ENCODE measurements at places on chromosomes 12 and 14. TPM values are rescaled to one million over a fixed set of nuclear protein-coding genes. Genes with fewer than 3 reads are reported as not detected.
A peak's percentile ranks its signal among the peaks of the same experiment; 100 is the strongest.

DNA sequence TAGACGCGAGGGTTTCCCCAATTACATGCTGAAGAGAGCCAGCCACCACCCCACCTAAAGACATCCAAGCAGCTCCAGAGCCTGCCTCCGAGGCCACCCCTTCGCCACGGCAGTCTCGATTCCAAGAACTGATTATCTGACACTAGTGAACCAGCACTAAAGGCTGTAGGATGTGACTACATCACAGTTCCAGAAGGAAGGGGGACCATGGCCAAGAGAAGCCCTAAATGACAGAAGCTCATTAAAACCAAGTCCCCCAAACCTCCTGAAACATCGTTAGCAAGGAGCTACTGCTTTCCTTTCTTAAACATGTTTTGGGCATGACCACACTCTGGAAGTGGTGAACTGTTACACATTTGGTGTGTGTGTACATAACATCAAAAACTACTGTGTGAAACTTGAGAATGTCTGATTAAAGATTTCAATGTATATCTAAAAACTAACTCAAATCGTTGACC lies 88.2 kb downstream of the DUSP16 start:
- no peak for DNase-seq

GRCh38 chr12:95738024-95738611 lies 52.4 kb downstream of the NTN4 start:
- DNase-seq, result no peak

- DNase-seq, result no peak
These were observed 11.6 kb downstream of the BMAL2 start for GRCh38 chr12:27344246-27344645.

AICDA gene
- total RNA-seq, result not detected

BLTP3B gene
- total RNA-seq, result 42.0 TPM

DNA sequence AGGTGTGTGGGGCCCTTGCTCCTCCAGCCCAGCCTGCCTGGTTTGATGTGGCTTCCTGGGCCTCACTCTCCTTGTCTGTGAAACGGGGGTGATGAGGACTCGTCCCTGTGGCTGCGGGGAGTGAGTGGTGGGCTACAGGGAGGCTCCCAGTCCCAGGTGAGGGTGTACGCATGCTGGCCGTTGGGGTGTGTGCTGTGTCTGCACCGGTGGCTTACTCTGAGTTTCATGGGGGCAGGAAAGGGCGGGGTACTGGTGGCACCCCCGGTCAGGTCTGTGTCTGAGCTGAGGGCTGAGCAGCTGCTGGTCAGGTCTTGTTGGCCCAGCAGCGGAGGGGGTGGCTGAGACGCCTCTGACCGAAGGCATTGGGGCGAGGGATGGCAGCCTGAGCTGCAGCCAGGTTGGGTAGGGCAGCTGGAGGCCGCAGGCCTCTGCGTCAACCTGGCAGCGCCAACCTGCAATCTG lies 11.2 kb downstream of the ULK1 start:
- no peak for DNase-seq

DNAJC22 gene
- not detected for total RNA-seq

GRCh38 chr12:69885658-69886057 lies 60.6 kb downstream of the MYRFL start:
- no peak for DNase-seq

ACOT6 gene
- not detected for total RNA-seq

DNA sequence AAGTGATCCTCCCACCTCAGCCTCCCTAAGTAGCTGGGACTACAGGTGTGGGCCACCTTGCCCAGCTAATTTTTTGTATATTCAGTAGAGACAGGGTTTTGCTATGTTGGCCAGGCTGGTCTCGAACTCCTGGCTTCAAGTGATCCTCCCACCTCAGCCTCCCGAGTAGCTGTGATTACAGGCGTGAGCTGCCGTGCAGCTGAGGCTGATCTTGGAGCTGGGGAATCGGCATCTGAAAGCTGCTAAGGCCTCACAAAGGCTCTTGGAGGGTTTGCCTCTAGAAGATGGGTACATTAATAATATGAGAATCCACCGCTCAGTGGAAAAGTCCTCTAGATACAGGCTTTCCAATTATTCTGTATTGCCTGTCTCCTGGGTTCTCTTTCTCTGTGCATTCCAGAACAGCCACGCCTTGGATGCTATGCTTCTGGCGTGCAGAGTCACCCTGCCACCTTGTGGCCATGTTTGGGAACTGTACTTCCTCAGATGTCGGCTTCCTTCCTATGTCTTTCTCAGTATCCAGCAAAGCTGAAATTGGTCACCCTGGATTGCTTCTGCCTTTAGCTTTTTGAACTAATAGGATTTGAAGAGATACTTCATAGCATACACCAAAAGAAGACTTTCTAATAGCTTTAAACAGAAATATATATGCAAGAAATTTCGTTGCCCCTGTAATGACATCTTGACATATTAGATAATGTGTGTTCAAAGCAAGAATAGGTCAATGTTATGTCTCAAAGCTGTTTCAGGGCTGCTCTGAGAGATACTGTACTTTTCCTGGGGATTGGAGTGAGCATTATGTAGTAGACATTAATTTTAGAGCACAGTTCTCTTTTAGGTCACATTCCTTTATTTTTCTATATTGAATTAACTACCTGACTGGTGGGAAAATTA lies 75.4 kb downstream of the SNAPC1 start:
- peak; percentile 67 for DNase-seq

SYCP3 gene
- total RNA-seq, result not detected

ATP6V1D gene
- total RNA-seq, result 28.5 TPM

- DNase-seq, result no peak
These were observed 86.1 kb upstream of the CPM start for GRCh38 chr12:69019082-69019481.

DNA sequence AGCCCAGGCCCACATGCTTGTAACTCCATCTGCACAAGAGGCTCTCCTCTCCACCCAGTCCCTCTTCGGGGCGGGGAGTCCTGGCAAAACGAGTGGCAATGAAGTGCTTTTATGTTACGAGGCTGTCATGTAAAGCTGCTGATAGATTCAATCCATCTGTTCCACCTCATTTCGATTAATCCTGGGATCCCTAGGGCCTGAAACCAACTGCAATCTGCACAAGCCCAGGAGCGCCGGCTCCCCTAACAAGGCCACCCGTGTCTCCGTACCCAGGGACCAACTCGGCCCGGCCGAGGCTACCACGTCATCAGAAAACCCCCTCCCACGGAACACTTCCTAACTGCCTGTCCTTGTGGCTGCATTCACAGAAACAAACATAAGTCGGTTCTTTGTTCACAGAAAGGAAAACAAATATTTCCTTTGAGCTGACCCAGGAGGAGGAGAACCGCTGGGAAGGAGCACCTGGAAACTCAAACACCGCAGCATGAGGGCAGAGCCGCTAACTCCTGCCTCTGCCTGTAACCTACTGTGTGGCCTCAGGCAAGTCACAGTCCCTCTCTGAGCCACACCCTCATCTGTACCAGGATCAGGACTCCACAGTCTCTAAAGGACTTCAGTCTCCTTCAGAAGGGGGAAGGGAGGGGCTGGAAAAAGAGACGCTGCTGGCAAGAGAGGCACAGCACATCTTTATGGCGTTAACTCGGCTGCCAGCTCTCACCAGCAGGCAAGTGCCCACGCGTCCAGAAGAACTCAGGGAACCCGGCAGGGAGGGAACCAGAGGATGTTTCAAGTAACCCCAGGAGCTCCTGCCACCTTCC lies 47.8 kb downstream of the CCDC88C start:
- DNase-seq, result no peak

GRCh38 chr14:70782361-70782760 lies 27.0 kb downstream of the MAP3K9 start:
- no peak for DNase-seq

DNA sequence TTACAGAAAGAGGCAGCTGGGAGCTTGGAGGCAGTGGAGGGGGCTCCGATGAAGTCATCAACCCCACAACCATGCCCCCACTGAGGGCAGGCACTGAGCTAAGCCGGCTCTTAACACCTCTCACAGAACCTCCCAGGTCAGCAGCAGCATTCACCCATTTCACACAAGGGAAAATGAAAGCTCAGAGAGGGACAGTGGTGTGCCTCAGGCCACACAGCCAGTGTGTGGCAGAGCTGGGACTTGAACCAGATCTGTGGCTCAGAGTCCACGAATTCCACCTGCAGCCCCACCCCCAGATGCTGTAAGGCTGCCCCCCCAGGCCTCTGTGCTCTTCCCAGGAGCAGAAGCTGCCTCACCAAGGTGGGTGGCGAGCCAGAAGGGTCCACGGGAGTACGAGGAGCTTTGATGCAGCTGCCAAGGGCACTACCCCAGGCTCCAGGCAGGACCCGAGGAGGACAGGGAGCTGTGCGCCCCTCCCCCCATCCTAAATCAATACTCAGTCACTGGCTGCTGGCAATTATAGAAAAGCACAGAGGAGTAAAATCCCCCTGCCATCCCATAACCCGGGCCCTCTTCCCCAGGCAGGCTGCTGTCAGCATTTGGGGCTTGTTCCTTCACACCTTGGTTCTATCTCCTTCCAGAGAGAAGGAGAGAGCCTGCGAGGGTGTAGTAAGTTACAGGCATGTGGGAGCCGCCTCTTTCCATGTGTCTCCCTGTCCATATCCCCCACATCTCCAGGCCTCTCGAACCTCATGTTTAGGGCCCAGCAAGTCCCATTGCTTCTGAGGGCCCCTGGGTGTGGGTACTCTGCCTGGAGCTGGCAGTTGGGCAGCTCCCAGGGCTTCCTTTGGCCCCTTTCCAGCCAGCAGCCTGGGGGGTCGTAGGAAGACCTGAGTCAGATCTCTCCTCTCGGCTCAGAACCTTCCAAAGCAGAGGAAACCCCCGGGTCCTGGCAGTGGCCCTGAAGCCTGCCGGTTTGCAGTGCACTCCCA lies 47.6 kb downstream of the FAM222A start:
- no peak for DNase-seq

DNA sequence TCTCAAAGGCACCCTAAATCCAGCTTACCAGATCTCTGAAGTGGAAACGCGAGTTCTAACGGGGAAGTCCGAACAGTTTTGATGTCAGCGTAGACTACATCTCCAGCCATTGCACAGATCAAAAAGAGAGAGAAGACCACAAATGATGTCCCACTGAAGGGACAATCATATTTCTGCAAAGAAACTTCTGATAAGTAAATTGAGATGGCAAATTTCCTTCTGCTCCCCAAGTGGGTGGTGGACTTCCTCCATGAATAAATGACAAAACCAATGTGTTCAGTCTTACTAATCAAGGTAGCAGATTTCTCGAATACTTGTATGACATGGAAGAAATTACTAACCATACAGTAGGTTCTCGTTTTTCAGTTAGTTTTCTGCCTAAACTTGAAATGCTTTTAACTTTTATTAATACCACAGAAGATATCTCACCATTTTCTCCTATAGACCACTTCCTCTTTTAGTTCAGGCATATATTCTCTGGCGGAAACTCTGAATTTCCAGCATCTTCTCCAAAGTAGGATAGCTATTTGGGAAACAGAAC lies at the start of gene CLECL1:
CLECL1 (minus strand) TSS at position 177 of the 541 bp plus-strand sequence.
- DNase-seq, result no peak

TMEM132C gene
- total RNA-seq, result 48.3 TPM

- DNase-seq, result no peak
These were observed 4.5 kb upstream of the EML1 start for GRCh38 chr14:99788713-99789112.

DNA sequence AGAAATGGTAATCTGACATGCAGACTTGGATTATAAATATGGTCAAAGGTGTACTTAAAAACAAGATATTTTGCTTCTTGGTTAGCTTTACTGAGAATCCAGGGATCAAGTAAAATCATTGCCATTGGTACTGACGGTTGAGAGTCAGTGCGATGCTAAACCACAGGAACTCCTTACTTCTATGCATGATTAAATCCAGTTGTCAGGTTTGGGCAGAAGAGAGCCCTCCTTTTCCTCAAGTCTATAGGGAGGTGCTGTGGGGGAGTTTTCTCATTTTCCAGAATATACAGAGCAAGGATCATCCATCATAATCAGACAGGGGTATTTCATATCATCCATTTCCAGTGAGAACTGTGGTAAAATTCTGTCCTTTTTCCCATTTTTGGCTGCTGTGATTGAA lies 839.1 kb downstream of the NRXN3 start:
- no peak for DNase-seq

GRCh38 chr12:93230326-93230720 lies 147.4 kb upstream of the NUDT4 start:
- DNase-seq, result no peak

- DNase-seq, result no peak
These were observed 14.6 kb downstream of the PCNX4 start for GRCh38 chr14:60106339-60106738.

DNA sequence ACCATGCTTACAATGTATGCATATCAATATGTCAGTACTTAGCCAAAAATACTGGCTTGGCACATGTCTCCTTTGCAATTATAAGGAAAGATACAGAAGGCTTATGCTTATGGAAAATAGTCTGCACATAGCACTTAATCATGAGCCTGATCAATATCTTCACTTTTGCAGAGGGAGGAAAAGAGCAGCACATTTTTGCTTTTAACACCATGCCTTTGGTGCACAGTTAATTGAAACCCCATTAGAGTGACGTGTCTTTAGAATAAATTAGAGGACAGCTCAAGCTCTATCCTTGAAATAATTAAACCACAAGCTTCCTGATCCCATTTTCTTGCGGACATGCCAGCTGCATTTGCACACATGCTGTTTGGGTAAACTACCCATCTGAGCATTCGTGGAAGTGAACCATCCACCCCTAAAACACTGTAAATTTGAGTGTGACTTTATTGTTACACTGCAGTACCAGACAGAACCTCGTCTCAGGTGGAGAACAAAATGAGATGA lies 839.9 kb upstream of the MGAT4C start:
- DNase-seq, result no peak

SERPINA3 gene
- total RNA-seq, result 109 TPM

DNA sequence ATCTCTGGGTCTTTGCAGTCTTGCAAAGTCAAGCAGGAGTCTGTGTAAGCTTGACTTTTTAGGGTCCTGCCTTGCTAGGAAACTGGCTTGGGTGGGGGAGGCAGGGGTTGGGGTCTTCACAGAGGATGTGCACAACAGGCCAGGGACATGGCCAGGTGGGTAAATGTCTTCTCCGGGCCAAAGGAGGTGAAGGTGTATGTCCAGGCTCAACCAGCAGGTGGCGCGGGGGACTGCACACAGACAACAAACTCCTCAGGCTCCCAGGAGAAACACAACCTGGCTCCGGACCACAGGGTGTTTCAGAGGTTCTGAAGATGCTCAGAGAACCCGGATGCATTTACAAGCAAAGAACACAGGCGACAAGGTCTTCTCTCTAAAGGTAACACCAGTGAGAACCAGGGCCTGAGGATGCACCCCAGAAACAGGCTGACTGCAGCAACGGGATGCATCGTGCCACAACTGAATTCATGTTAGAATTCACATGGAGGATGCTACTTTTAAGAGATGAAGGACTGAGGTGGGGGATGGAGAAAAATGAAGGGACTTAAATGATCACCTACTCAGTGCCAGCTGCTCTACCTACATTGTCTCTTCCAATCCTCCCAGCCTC lies 56.0 kb downstream of the PLEKHG3 start:
- no peak for DNase-seq

PLEKHG7 gene
- not detected for total RNA-seq

CIROP gene
- total RNA-seq, result not detected

GRCh38 chr12:108879615-108880254 lies at the start of gene DAO:
TSS of gene DAO (plus strand) at chr12:108880092. CDS start at chr12:108885007, 4,915 bp downstream.
- no peak for DNase-seq

GRCh38 chr12:13961971-13962370 lies 19.4 kb downstream of the GRIN2B start:
- DNase-seq, result no peak

GRCh38 chr14:96056509-96057422 lies 17.6 kb downstream of the C14orf132 start:
- DNase-seq, result no peak

- DNase-seq, result no peak
These were observed 37.5 kb downstream of the PRORP start for GRCh38 chr14:35159742-35160409.
